ENCODE measurements at places on chromosomes 4 and X.
A peak's percentile ranks its signal among the peaks of the same experiment; 100 is the strongest.

DNA sequence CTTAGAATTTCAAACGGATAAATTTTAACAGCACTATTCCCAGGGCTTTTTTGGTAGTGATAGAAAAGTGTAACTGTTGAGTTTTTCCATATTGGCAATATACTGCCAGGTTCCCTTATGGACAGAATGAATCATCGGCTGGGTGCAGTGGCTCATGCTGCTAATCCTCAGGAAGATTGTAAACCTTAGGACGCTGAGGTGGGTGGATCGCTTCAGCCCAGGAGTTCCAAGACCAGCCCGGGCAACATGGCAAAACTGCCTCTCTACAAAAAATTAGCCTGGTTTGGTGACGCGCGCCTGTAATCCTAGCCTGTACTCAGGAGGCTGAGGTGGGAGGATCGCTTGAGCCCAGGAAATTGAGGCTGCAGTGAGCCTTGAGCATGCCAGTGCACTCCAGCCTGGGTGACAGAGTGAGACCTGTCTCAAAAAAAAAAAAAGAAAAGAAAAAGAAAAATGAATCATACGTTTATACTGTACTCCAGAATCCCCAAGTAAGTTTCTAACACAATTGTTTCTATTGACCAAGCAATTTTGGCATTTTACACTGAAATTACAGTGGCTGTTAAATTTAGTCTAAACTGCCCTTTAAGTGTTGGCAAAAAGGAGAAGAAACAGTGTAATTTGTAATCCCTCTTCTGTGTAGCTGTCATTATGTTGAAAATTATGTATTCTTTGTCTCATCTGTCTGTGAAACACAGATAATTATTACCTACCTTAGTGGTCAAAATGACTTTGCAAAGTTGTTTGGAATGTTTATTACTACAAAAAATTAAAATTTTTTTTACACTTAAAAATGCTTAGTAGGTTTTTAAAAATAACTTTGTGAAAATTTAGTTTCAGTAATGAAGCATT, 1.8 kb downstream of the SLC30A9 start:
- no peak for DNase-seq

GRCh38 chr4:150192986-150193385, 114.7 kb downstream of the DCLK2 start:
- DNase-seq: no peak

GRCh38 chr4:87530868-87531267, 1.7 kb upstream of the SPARCL1 start:
- no peak for DNase-seq

GRCh38 chr4:76585897-76586360, 150.9 kb downstream of the SHROOM3 start:
- peak; percentile 34 for DNase-seq

- no peak for DNase-seq
Observed at GRCh38 chr4:135601351-135601750, 1399.8 kb upstream of the PABPC4L start.

- DNase-seq: no peak
Observed at GRCh38 chr4:128349921-128350320, 62.3 kb upstream of the PGRMC2 start.
